ENCODE measurements at places on chromosomes 7 and 10. TPM values are rescaled to one million over a fixed set of nuclear protein-coding genes. Genes with fewer than 3 reads are reported as not detected.

GRCh38 chr10:79413196-79413595, 32.2 kb downstream of the ZCCHC24 start:
- DNase-seq, result no peak

DNA sequence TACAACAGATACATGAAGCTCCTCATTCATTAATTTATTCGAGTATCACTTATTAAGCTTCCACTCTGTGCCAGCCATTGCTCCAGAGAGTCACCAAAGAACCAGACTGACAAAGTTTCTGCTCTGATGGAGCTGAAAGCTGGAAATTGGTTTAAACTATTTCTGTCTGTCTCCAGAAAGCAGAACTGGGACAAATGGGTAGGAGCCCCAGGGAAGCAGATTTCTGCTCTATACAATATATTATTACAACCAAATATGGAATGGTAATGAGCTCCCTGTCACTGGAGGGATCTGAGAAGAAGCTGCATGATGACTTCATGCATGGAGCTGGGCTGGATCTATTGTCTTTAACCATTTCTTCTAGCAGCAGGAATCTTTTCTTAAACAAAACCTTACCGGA, 165.4 kb upstream of the ADO start:
- no peak for DNase-seq

- DNase-seq, result no peak
Measured at GRCh38 chr7:47576866-47577306, 5.0 kb downstream of the TNS3 start.

DNA sequence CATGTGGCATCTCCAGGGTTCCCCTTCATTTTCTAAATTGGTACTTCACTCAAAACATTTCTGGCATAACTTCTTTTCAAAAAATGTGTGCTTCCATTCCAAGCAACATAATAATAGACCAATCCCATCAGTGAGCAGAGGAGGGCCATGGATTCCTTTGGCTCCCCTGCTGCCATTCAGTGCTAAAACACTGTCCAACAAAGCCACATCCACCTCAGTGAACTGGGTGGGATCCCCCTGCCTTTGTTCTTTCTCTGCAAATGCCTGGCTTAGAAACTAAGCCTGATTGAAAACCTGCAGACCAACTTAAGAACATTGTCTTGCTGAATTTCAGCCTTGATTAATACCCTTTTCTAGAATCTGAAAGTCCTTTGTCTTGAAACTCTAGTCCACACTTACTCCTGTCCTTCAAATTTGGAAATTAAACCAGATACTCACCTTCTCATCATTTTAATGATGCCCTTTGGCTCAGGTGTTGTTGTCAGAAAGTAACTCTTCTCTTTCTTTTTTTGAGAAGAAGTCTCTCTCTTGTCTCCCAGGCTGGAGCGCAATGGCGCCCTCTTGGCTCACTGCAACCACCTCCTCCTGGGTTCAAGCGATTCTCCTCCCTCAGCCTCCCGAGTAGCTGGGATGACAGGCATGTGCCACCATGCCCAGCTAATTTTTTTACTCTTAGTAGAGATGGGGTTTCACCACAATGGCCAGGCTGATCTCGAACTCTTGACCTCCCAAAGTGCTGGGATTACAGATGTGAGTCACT, 132.3 kb downstream of the PLXNA4 start:
- no peak for DNase-seq

MCU gene
- total RNA-seq, result 12.0 TPM

CRYGN gene
- 0.14 TPM for total RNA-seq

COL13A1 gene
- total RNA-seq, result not detected
